ENCODE measurements at places on chromosomes 3 and 15. TPM values are rescaled to one million over a fixed set of nuclear protein-coding genes. Genes with fewer than 3 reads are reported as not detected.

GRCh38 chr15:60871152-60871551, 357.9 kb downstream of the RORA start:
- DNase-seq: no peak

- DNase-seq: no peak
These were observed 279.2 kb upstream of the TBL1XR1 start for GRCh38 chr3:177476495-177476894.

- no peak for DNase-seq
These were observed 38.7 kb downstream of the ANXA2 start for GRCh38 chr15:60358935-60359682.

- no peak for DNase-seq
These were observed 18.4 kb upstream of the OCA2 start for GRCh38 chr15:28117432-28117990.

DNA sequence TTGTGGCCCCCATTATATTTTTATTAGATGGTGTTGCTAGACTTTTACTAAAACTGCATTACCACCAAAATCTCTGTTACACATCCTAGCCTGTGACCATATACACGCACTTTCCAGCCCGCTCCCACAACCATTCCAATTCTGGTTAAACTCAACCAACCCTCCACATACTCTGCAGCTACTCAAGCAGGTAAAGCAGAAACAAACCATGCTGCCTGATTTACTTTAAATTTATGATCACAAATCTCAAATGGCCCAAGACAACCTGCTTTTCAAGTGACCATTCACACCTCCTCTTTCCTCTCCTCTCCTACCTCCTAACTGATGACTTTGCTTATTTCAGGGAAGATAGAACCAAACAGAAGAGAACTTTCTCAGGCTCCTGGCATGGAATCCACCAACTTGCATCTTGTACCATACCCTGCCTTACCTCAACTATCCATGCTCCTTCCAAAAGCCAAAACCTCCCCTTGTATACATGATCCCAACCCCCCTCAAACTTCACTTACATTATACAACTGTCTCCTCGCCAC, 18.5 kb downstream of the ULK4 start:
- DNase-seq: no peak

DNA sequence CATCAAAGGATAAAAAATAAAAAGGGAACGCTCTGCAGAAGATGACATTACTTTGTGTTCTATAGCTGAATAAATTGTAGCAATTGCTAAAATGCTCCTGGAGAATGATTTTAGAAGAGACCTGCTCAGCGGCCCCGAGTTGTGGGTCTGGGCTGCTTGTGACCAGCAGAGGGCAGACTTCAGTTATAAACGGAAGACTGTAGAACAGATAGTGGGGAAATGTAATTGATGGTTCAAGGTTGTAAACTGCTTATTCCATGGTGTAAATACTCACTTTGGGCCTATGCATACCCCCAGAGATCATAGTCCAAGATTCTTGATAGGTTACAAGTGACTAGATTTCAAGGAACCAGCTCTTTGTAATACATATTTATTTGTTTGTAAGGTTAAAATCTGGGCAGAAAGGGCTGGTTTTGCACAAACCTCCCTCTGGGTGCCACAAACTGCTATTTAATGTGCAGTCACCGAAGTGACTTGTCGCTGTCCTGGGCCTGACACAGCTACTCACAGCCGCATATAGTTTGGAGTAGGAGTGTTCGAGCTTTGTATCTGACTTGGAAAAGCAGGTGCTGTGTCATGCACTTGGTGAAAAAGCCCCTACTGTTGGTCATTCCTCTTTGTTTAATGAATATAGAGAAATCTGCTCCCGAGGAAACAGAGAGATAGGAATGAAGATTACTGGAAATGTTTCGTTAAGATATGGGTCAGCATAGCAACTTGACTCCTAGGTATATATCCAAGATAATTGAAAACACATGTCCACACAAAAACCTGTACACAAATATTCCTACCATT, 34.7 kb upstream of the NDUFB4 start:
- peak; percentile 86 for DNase-seq

GRCh38 chr3:133973249-133973980, 56.3 kb downstream of the SLCO2A1 start:
- DNase-seq: no peak

DNA sequence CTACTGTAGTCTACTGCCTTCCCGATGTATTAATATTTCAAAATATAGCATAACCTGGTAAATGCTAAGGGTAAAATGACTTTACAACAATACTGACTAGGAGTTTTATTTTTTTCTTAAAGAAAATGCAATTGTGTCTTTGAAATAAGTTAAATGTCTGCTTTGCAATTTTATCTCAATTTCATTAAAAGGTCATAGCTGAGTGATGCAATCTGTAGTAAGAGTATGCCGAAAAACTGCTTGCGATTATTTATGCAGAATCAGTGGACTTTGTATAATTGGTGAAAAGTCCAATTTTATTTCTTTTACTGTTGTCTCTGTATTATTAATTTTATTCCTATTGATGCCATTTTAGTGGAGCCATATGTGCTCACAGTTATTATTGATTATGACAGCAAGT, 1143.6 kb upstream of the EPHA6 start:
- DNase-seq: no peak

DNA sequence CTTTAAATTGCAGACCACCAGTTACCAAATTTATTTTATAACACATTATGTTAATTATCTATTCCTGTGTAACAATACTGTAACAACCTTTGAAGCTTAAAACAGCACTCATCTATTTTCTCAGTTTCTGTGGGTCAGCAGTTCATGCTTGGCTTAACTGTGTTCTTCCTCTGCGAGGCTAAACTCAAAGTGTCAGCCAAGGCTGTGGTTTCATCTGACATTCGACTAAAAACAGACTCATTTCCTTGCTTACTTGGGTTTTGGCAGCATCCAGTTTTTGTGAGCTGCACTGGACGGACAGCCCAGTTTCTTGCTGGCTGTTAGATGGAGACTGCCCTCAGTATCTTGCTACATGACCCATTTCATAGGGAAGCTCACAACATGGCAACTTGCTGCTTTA, 247.3 kb upstream of the KCNH8 start:
- DNase-seq: peak; percentile 41

KBTBD13 gene
- total RNA-seq: 1.5 TPM

BNC1 gene
- total RNA-seq: 0.21 TPM

C3orf85 gene
- total RNA-seq: not detected

TOP2B gene
- 89.2 TPM for total RNA-seq

SLC24A5 gene
- total RNA-seq: not detected

HYAL1 gene
- 6.9 TPM for total RNA-seq
